ENCODE measurements at places on chromosomes 3 and 15.

GRCh38 chr3:150528354-150528797 lies 17.9 kb downstream of the SERP1 start:
- DNase-seq: no peak

DNA sequence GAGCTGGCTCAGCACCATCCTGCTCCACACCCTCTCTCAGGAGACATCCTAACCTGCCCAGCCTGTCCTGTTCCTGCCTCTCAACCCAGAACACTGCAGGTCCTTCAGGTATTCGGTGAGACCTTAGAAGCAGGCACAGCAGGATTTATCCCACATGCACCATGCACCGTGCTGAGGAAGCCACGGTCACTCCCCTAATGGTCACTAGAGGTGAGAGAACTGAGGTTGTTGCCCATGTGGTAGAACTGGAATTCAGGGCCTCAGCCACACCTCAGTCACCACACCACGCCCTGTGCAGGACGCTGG lies 36.9 kb downstream of the APBA2 start:
- DNase-seq: no peak

- DNase-seq: no peak
Measured at GRCh38 chr15:49637857-49638256, 17.0 kb downstream of the DTWD1 start.

DNA sequence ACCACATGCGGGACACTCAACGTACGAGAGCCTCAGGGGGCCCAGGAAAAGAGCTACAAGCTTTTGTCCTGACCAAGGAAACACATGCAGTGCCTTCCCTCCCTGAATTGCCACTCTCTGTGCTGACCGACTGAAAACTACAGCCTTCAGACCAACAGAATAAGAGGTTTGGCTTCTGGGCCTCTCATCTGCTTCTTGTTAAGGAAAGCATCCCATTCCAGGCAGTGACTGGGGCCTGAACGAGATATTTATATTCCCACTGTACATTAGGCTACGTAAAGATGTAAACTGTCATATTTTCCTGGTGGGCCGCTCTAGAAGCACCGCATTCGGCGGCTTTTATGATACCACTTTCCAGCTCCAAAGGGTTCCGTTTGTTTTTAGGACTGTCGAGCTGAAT lies 208.9 kb upstream of the TPM1 start:
- no peak for DNase-seq

DNA sequence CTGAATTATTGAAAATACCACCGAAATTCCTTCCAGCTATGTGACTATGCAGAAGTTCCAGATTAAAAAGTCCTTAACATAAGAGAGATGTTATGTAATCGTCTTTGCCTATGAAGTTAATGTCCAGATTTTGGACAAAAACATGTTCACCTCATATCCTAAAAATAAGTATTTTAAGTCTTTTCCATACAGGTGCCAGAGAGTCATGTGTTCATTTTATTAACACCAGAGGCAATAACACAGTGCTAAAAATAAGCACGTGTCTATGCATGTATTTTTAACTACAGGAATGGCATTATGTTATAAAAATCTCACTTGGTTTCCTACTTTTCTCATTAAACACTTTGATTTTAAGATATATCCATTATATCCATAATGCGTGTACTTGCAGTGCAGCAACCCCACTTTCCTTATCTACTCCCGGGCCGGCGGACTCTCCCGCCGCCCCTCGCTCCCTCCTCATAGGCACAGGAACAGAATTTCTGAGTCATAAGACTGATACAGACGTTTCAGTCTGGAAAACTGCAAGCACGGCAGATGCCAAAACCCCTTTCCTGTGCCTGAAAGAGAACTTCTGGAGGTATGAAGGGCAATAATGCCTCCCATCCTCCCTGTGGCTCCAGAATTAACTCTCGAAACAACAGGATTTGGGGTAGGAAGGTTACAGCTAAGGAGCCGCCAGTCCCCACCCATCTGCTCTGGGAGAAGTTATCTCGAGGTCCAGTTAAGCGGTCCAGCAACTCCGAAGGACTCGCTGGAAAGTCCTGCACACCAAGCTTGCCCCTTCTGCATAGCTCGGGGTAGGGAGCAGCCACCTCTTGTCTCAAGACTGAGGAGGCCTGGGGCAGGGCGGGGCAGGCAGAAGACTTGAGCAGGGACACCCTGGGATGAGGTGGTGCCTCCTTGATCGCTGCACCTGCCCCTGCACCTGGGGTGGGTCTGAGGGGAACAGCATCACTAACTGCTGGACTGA lies 22.3 kb upstream of the PSTPIP1 start:
- no peak for DNase-seq

GRCh38 chr15:27853624-27854455 lies 245.3 kb downstream of the OCA2 start:
- DNase-seq: no peak

GRCh38 chr3:13561376-13561775 lies 12.5 kb downstream of the FBLN2 start:
- DNase-seq: no peak

DNA sequence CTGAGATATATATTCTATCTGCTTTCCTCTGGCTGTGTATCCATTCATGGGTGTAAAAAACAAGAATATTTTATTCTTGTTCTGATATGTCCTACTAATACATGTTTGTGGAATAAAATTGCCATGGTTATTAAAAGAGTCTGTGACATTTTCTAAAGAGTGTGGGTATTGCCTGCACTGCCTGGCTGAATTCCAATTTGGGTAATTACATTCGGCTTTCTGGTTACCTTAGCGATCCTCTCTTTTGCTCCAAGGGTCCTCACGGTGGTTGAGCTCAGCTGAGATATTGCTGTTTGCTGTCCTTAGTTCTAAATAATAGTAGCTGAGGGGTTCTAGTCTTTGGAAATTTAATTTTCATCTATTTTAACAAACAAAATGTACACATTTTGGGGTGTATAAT lies 301.4 kb upstream of the DNAJC19 start:
- DNase-seq: no peak

- DNase-seq: no peak
Measured at GRCh38 chr3:151770956-151771355, 37.2 kb downstream of the AADACL2 start.

- no peak for DNase-seq
Measured at GRCh38 chr3:109275702-109276293, 40.5 kb downstream of the DPPA2 start.

DNA sequence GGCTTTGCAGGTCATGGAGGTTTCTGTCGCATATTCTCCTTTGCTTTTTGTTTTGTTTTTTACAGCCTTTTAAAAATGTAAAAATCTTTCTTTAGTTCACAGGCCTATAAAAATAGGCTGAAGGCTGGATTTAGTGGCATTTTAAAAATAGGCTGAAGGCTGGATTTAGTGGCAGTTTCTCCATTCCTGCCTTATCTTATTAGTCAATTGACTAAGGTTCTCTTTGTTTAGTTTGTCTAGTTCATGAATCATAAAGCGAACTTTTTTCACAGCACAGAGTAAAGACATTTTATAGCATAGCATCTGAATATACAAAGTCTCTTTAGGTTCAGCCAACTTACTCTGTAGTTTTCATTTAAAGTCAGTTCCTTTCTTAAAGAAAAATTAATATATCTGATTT lies 31.4 kb downstream of the AP4E1 start:
- DNase-seq: no peak

- DNase-seq: no peak
Measured at GRCh38 chr15:81410318-81410753, 36.3 kb upstream of the TMC3 start.

GRCh38 chr15:47412136-47412535 lies 305.2 kb upstream of the SEMA6D start:
- DNase-seq: no peak

DNA sequence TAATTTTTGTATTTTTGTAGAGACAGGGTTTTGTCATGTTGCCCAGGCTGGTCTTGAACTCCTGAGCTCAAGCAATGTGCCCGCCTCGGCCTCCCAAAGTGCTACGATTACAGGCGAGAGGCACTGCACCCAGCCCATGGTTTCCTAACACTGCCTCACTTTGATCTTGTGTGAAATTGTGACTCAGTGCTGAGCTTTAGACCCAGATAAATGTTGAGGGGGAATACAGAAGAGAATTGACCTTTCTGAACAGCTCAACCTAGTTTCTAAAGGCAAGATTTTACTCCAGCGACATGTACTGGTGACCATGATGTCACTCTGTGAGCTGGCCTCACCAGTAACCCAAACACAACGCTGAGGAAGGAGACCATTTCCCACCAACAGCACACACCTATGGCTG lies 73.5 kb downstream of the ATP1B3 start:
- DNase-seq: no peak

DNA sequence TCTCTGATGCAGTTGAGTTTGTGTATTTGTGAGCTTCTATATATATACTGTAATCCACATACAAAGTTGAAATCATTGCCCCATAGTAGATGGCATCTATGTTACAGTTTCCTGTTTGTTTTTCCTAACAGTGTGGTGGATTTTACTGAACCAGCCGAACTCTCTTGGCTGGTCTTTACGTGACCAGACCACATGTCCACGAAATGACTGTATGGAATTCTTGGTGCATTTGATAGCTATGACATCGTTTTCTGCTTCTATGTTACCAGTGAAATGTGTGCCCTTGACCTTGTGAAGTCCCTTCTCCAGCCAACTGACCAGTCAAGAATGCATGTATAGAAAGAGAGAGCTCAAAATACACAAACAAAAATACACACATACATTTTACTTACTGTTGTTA lies 1.8 kb downstream of the KCNMB2 start:
- no peak for DNase-seq

- DNase-seq: no peak
Measured at GRCh38 chr3:52511509-52511908, 16.4 kb downstream of the STAB1 start.

DNA sequence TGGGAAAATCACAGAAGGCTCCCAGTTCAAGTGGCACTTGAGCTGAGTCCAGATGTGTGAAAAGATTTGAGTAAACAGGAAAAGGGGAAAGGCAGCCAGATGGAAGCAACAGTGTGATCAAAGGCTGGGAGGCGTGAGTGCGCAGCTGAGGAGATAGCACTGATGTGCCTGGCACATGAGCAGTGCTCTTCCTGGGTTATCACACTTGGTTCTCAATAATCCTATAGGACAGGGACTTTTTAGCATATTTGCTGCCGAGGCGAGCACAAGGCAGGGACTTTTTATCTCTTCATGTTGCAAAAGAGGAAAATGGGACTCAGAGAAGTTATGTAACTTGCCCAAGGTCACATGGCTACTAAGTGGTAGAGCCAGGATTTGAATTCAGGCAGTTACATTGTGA lies 39.6 kb downstream of the CORO2B start:
- DNase-seq: no peak

DNA sequence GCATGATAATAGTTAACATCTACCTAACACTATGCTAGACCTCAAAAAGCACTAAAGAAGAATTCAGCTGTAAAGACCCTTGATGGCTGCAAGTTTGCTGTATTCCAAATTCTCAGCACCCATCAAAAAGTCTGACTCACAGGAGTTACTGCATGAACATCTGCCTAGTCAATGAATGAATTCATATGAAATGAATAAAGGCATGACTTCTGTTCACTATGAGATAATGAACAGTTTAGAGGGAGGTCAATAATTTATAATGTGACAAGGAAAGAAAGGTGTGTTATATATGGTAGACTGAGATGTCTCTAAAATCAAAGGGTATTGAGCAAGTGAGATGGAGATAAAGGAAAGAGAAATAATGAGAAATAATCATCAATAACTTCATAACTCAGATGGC lies 508.2 kb upstream of the TGFBR2 start:
- no peak for DNase-seq

GRCh38 chr3:89533275-89533674 lies 425.9 kb downstream of the EPHA3 start:
- no peak for DNase-seq

- no peak for DNase-seq
Measured at GRCh38 chr3:130897316-130897715, 3.4 kb downstream of the ATP2C1 start.

GRCh38 chr3:46759239-46760167 lies 41.8 kb upstream of the PRSS50 start:
- no peak for DNase-seq

- no peak for DNase-seq
Measured at GRCh38 chr3:131619821-131620220, 117.0 kb upstream of the MRPL3 start.

DNA sequence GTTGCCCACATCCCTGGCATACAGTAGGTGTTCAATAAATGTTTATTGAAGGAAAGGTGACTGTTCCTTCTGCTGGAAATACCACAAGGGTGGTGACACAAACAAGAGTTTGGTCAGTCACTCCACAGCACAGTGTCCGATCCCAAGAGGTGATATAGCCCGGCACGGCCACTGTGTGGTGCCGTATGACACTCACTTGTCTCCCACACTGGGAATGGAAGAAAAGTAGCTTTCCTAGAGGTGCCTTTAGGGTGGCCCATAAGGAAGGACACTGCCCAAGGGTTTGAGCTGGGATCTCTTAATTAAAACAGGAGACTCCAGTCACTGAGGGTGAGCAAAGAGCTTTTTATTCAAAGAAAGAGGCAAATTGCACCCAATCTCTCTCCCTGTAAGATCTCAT lies 40.5 kb downstream of the TGM4 start:
- DNase-seq: no peak

Data from stimulated activated CD4-positive, alpha-beta T cell treated with anti-CD3 and anti-CD28 coated beads, Interleukin-4, amount 100 ng/mL, for 48 hours (primary cell).